Right ventricle myocardium inferior (tissue), 1 donor: ENCODE measurements at places on chromosomes 6 and 20. TPM values are rescaled to one million over a fixed set of nuclear protein-coding genes. Genes with fewer than 3 reads are reported as not detected.

GRCh38 chr6:101961357-101961756, 567.8 kb downstream of the GRIK2 start:
- no peak for DNase-seq

- no peak for DNase-seq
These were observed 145.1 kb downstream of the CD24 start for GRCh38 chr6:106829451-106829850.

- DNase-seq, result no peak
These were observed 57.2 kb downstream of the RIPOR3 start for GRCh38 chr20:50634191-50634590.

DNA sequence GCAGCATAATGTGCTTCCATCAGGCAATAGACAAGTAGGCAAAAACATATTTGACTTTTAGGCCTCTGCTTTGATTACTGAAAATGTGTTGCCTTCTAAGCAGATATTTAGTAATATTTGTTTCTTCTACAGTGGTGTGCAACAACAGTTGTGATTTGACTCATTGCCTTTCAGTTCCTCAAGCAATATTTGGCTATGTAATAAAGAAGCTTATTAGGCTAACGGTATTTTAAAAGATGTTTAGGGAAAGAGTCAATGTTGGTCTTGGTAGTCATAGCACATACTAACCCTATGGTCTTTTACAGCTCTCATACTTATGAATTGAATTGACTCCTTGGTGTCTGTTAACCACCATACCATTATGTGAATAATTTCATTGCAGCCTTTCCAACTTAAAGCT, 124.1 kb downstream of the GRIK2 start:
- no peak for DNase-seq

DNA sequence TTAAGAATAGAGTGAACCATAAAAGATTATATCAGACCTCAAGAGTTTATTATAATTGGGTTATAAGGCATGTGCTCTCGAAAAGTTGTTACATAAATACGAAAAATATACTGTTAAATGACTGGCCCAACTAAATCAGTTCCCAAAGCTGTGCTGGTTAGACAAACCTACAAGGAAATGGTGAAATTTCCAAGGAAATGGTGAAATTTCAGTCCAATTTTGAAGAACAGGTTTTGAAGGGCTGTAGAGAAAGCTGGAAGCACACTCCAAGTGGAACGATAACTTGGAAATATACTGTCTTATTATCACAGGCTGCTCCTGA, 400 bp upstream of the TRMT11 start:
- DNase-seq, result no peak

DNA sequence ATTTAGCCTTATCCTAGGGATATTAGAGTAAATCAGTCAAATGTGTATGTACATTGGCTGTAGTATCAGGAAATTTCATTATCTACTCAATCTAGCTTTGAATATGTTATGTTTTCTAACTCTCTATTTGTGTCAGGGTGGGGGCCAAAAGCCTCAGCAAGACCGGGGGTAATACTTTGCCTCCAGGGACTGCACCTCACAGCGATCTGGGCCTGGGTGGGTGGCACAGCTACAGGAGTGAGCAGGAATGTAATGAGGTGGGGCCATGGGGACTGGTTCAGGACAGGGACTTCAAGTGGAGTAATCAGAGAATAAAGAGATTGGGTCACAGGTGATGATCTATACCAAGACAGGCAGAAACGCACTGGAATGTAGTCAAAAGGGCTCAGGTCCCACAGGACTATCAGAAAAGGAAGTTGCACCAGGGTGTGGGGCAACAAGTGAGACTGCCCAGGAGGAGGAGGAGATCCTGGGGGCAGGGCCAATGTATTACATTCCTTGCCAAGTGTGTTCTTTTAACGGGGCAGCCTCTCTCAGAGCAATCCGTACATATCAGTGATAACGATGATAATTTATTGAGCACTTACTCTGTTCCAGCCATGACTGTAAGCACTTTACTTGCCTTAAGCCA, 54.0 kb downstream of the PIGU start:
- DNase-seq, result no peak

DNA sequence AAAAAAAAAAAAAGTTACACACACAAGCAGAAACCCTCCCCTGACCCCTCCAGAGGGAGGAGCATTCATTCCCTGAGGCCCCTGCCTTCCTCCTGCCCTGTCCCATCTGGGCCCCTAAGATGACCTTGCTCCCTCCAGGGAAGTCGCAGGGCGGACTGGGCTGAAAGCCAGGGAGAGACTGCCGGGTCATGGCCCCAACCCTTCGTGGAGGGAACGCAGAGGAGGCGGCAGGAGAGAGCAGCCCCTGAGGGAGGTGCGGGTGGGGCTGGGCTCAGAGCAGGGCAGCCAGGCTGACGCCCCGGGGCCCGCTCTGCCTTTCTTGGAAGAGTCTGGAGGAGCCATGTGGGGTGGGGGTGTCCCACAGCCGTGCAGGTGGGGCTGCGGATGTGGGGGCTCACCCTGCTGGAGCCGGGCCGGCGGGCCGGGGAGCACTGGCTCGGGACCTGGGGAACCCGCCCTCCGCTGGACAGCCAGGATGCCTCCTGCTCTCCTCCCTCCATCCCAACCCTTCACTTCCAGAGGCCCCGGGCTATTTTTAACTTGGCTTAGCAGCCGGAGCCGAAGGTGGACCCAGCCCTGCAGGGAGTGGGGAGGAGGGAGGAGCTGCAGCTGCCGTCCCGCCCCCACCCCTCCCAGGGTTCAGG, 15.0 kb upstream of the ABHD16B start:
- DNase-seq, result peak; percentile 84

DNA sequence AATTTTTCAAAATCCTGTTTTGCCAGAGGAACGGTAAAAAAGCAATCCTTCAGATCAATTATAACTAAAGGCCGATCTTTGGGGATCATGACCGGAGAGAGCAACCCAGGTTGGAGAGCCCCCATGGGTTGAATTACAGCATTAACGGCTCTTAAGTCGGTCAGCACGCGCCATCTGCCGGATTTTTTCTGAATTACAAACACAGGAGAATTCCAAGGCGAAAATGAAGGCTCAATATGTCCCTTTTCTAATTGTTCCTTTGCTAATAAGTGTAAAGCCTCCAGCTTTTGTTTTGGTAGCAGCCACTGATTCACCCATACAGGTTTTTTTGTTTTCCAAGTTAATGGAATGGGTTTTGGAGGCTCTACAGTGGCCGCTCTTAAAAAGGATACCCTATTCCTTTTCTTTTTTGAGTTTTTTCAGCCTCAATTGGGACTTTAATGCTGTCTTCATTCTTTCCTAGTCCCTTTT, 16.9 kb upstream of the PTCRA start:
- DNase-seq, result peak; percentile 79

- peak; percentile 94 for DNase-seq
These were observed at the start of gene C6orf47 for GRCh38 chr6:31660381-31661261. Gene C6orf47 (minus strand): TSS chr6:31660778. CDS start chr6:31659947, 831 bp downstream.

- DNase-seq, result no peak
These were observed 1.6 kb downstream of the TFAP2C start for GRCh38 chr20:56630506-56631317.

Gene CNR1
- 0.16 TPM for total RNA-seq

Gene DPPA5
- total RNA-seq, result not detected
